ENCODE measurements at places on chromosomes 16 and 17.

DNA sequence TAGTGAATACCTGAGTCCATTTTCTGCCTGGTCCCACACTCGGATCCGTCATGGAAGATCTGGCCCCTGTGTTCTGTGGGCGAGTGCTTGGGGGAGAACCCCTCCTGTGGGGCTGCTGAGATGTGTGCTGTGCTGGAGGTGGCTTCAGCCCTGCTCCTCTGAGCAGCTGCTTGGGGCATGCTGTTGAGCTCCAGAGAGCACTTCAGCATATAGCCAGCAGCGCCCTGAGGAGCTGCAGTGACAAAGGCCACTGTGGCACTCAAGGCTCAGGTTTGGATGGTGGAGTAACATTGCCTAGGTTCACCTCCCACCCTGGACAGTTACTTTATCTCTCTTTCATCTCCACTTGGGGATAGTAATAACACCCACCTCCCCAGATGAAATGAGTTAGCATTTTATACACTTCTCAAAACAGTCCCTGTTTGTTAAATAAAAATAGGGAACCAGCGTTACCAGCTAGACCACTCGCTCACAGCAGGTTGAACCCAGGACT, 75.3 kb downstream of the KSR1 start:
- DNase-seq, result no peak

DNA sequence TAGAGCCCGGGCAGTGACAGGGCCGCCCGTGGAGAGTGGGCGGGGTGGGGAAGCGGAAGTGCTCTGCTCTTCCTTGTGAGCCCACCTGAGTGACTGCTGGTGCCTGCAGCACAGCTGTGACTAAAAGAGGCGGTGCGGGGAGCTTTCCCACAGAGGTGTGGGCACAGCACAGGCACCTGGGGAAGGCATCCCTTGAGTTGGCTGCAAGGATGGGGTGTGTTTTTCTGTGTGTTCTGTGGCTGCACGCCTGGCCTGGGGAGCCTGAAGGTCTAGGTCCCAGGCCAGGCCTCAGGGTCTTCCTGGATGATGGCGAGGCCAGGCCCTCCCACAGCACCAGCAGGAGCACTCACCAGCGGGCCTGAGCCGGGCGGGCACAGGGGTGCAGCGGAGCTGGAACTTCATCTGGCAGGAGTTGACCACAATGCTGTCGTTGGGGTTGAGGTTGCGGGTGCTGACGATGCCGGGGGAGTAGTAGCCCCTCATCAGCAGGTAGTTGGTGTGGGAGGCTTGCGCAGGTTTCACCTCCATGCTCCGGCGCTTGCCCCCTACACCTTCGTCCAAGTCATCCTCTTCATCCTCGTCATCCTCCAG, 67.1 kb downstream of the IL21R start:
- no peak for DNase-seq

- DNase-seq, result no peak
Measured at GRCh38 chr17:19649274-19649541, 657 bp downstream of the ALDH3A2 start.

- DNase-seq, result no peak
Measured at GRCh38 chr16:57165938-57166337, 19.9 kb downstream of the PSME3IP1 start.

GRCh38 chr17:75124041-75124818, 7.3 kb downstream of the NT5C start:
- DNase-seq, result peak; percentile 56

Data from left ventricle myocardium superior (tissue), 1 donor.